ENCODE measurements at places on chromosomes 2 and 18. TPM values are rescaled to one million over a fixed set of nuclear protein-coding genes. Genes with fewer than 3 reads are reported as not detected.

The ACMSD gene
- not detected for total RNA-seq

The SLC35F5 gene
- total RNA-seq, result 40.9 TPM

The ST8SIA5 gene
- total RNA-seq, result not detected

The CKAP2L gene
- total RNA-seq, result 0.91 TPM

The SPC25 gene
- not detected for total RNA-seq

The ABCG8 gene
- not detected for total RNA-seq

The EFEMP1 gene
- 57.3 TPM for total RNA-seq

The HES6 gene
- 10.4 TPM for total RNA-seq

The HJURP gene
- 0.23 TPM for total RNA-seq

The CHMP1B gene
- total RNA-seq, result 50.9 TPM

The TRPM8 gene
- total RNA-seq, result not detected

The ATOH8 gene
- total RNA-seq, result 79.7 TPM

The UGT1A9 gene
- not detected for total RNA-seq

The BUB1 gene
- 1.8 TPM for total RNA-seq

The RESP18 gene
- not detected for total RNA-seq

The SULT1C2 gene
- 0.66 TPM for total RNA-seq

The ACAA2 gene
- 79.8 TPM for total RNA-seq

The CAVIN2 gene
- total RNA-seq, result 90.6 TPM

The COBLL1 gene
- 63.1 TPM for total RNA-seq

The FSIP2 gene
- total RNA-seq, result 0.78 TPM

The CD302 gene
- total RNA-seq, result 31.1 TPM

The C18orf63 gene
- total RNA-seq, result not detected

The HOXD11 gene
- total RNA-seq, result not detected

The DNAH7 gene
- total RNA-seq, result 0.39 TPM

The EPB41L3 gene
- 32.0 TPM for total RNA-seq

The LOXL3 gene
- 8.6 TPM for total RNA-seq

The FTCDNL1 gene
- total RNA-seq, result 2.5 TPM

The ALLC gene
- total RNA-seq, result not detected

The CCDC141 gene
- 3.6 TPM for total RNA-seq

The TRAPPC12 gene
- total RNA-seq, result 79.0 TPM

The FBXO36 gene
- total RNA-seq, result 2.5 TPM

The STEAP3 gene
- total RNA-seq, result 5.8 TPM

The RGPD6 gene
- 27.3 TPM for total RNA-seq

The MSTN gene
- not detected for total RNA-seq

The AKAIN1 gene
- total RNA-seq, result not detected

The VWA3B gene
- total RNA-seq, result not detected

The LYG1 gene
- total RNA-seq, result 0.65 TPM

The RIT2 gene
- not detected for total RNA-seq

The TRIM54 gene
- not detected for total RNA-seq

The TRIM43 gene
- not detected for total RNA-seq

The IL1RL1 gene
- 20.2 TPM for total RNA-seq

The CROCC2 gene
- total RNA-seq, result not detected

The AP1S3 gene
- total RNA-seq, result 0.45 TPM

The NT5DC4 gene
- total RNA-seq, result not detected

The RAPH1 gene
- total RNA-seq, result 17.4 TPM

The CABLES1 gene
- total RNA-seq, result 3.8 TPM

The NT5C1B gene
- not detected for total RNA-seq

The PDE6D gene
- total RNA-seq, result 33.8 TPM

The SH3RF3 gene
- total RNA-seq, result 17.5 TPM

The MBD1 gene
- total RNA-seq, result 101 TPM

The STK39 gene
- 48.2 TPM for total RNA-seq

All from esophagus muscularis mucosa (tissue), 4 donors.